ENCODE measurements at places on chromosomes 11 and 22.
A peak's percentile ranks its signal among the peaks of the same experiment; 100 is the strongest.

GRCh38 chr11:15707971-15708370 is 593.2 kb downstream of the INSC start:
- DNase-seq, result no peak

GRCh38 chr11:69656536-69657455 is 15.8 kb downstream of the CCND1 start:
- peak; percentile 47 for DNase-seq

GRCh38 chr11:76653674-76654284 is 16.8 kb downstream of the LRRC32 start:
- no peak for DNase-seq

DNA sequence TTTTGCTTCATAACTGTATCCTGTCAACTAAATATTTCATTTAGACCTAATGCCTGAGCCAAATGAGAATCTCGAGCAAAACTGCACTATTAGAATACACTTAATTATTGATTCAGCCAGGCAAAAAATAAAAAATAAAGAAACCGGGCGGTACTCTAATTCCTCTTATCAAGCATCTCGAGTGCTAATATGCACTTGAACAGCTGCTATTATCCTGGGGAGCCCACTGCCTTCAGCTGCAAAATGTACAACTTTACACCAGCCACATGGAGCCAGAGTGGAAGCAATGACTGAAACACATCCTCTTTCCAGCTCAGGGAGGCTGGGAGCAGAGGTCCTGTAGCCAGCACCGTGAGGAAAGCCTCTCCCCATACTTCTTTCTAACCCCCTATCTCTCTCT is 390.0 kb upstream of the CADM1 start:
- DNase-seq, result no peak

GRCh38 chr11:61472868-61473267 is 35.7 kb upstream of the LRRC10B start:
- DNase-seq, result no peak

- DNase-seq, result no peak
These were observed 60.4 kb downstream of the SFI1 start for GRCh38 chr22:31556627-31557203.

- DNase-seq, result no peak
These were observed 30.1 kb upstream of the RASD2 start for GRCh38 chr22:35510481-35510934.

GRCh38 chr11:109236696-109237095 is 185.3 kb upstream of the C11orf87 start:
- DNase-seq, result no peak

- no peak for DNase-seq
These were observed 6.1 kb downstream of the MRGPRE start for GRCh38 chr11:3225826-3226750.

DNA sequence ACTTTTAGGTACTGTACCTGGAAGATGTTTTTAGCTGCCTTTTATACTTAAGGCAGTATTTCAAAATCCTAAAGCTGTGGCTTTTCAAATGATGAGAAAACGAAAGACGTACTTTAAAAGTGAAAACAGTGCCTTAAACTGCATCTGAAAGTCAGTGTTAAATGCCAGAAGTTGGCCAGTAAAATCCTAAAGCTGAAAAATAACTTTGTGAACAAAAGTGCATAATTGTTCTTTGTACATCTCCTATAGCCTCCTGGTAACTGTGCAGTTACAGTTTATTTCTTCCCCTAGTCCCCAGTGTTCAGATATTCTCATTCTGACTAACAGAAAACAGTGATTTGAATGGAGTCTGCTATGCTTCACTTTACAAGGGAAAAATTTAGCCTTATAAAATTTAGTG is 6.8 kb downstream of the EED start:
- no peak for DNase-seq

GRCh38 chr11:8533332-8533731 is 60.7 kb downstream of the STK33 start:
- DNase-seq, result no peak

DNA sequence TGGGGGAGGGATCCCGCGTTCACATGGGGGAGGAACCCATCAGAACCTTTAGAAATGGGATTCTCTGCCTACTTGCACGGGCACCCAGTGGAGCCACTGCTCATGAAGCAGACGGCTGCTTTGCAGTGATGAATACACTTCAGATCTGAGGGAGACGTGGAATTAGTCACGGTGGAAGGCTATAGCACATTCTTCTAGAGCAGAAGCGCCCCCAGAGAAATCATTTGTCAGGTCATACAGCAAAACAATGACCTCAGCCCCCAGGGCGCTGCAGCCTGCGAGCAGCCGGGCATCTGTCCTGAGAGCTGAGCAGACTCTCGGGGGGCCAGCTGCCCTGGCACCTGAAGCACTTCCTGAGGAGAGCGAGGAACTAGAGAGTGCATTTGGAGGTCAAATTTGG is 12.7 kb downstream of the TP53AIP1 start:
- DNase-seq, result no peak

DNA sequence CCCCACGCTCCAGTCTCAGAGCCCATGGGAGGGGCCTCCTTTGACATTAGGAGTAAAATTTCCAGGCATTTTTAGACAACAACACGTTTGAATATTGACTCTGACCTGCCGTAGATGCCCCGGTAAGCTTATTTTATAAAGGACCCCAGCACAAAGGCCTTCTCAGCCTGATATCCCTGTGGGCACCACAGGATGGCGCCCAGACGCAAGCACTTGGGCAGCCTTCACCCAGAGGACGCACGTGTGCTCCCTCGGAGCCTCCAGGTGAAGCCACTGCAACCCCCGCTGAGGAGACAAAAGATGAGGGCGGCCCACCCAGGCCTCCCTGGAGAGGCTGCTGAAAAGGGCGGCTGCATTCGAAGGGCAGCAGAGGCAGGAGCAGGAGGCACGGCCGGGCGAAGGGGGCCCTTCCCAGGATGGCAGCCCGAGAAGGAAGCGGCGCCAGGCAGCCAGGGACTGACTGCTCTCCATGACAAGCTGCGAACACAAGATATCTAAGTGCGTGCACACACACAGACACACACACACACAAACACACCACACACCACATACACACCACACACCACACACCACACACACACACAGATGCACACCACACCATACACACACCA is 15.2 kb upstream of the TH start:
- DNase-seq, result peak; percentile 72

- no peak for DNase-seq
These were observed 54.2 kb downstream of the IRAG1 start for GRCh38 chr11:10639350-10639749.

GRCh38 chr11:111305876-111306275 is 7.5 kb downstream of the POU2AF3 start:
- no peak for DNase-seq

GRCh38 chr22:49951000-49951677 is 9.4 kb upstream of the PIM3 start:
- DNase-seq, result no peak

DNA sequence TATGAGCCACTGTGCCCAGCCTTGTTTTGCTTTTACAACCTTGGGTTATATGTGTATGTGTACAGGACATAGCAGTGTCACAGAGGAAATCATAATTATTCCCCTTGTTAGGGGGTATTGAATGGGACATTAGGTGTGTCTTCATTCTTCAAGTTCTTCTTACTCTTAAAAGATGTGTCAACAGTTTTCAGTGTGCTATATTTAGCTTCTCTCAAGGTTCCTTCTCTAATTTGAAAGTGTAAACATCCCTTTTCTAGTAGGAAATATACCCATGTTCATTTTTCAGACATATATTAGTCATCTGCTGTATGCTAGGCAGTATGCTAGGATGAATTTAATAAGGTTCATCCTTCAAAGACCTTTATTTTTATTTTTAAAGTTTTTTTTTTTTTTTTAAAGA is 17.1 kb downstream of the PCF11 start:
- DNase-seq, result no peak

DNA sequence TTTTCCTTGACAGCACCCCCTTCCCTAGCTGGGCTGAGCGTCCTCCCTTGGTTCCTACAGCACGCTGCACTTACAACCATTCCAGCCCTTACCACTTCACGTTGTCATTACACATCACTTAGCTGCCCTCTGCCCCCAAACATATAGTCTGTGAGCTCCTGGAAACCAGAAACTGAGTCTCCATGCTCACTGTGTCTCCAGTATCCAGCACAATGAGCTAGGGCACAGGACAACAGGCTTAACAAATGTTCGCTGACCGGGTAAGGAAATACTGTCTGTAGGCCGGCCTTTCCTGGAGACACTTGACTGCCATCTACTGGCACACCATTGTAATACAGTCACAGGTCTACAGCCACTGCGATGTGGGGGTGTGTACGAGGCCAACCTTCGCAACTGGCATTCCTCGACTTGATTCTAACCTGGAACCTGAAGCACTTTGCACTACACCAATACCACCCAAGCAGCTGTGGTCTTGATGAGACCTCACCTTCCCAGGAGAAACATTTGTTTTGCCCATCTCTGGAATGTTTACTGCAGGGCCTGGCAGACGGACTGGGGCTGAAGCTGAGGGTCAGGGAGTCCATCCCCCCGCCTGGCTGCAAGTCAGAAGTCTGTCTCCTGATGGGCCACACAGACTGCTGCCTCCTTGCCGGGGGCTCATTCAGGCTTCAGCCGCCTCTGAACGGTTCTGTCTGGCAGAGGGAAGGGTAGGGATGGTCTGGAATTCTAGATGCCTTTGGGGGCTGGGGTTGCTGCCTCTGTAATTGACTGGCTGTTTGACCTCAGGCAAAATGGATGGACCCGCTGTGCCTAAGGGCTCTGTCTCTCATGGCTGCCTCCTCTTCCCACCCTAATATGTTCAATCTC is 72.0 kb downstream of the SYN3 start:
- DNase-seq, result peak; percentile 66

GRCh38 chr22:31346255-31346732 is at the start of gene PATZ1:
PATZ1 (minus strand) TSS chr22:31346346; CDS start chr22:31345602, 744 bp downstream.
- DNase-seq, result peak; percentile 90

DNA sequence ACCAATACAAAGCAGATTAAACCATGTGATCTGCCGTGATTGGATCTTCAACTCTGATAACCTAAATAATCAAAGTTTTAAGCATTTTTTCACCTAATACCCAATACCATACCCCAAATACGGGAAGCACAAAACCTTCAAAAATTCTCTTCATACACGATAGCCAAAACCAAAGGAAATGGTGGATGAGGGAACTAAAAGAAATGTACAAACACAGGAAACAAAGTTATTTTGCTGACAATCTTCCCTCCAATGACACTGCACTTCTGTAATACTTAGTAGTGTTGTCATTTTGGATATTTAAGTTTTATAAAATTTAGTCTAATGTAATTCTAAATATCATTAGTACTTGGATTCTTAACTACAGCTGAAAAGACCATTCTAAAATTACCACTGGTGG is 27.0 kb downstream of the CSTF3 start:
- no peak for DNase-seq

DNA sequence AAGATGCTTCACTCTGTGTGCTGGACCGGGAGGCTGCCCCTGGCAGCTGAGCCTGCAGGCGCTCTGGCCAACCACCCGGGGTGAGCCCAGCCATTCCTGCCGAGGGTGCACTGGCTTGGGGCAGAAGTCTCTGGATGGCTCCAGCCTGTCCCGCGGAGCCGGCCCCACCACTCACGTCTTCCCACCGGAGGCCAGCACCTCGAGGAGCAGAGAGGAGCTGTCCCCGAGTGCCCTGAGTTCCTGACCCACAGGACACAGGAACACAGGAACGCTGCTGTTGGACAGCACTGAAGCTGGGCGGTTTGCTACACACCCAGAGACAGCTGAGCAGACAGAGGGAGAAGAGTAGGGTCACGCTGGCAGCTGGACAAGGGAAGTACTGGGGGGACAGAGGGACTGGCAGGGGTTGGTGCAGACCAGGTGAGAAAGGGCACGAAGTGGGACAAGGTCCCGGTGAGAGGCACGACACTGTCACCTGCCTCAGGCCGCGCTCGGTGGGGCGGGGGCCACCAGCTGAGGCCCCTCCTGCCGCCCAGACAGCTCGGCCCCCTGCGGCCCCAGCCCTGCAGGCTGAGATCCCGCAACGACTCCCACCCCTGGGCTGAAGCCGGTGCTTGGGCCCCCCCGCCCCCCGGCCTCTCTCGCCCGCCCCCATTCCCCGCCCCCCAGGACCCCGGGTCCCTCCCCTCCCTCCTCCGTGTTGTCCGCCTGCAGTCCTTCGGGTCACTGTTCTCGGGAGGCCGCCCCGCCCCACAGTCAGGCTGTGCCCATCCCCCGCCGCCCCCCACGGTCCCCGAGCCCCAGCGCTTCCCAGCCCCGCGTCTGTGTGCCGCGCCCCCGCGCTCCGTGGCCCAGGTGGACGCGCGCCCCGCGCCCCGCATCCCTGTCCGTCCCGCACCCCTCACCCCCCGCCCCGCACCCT is 624 bp upstream of the B4GALNT4 start:
- no peak for DNase-seq

GRCh38 chr22:21642584-21643448 is 714 bp downstream of the SDF2L1 start:
- peak; percentile 85 for DNase-seq

- DNase-seq, result no peak
These were observed 3.5 kb downstream of the SBF1 start for GRCh38 chr22:50471197-50471847.

DNA sequence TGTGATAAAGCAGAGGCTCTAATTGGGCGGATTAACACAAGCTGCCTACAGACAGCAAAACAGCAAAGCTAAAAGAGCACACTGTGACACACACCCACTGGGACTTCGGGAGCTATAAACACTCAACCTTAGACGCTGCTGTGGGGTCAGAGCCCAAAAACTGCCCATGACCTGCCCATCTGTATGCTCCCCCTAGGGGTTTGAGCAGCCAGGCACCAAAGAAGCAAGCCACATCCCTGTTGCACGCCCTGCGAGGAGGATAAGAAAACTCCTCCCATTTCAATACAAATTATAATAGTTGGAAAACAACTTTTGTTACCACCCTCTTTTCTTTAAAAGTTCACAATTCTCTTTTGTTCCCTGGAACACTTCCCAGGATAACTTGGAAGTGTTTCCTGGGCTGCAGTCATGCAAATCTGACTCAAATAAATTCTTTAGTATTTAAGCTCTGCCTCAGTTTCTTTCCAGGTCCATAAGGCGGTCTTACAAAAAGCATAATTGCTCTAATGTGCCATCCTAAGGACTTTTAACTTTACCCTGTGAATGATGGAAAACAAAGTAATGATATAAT is 86.4 kb downstream of the DLG2 start:
- DNase-seq, result no peak

- DNase-seq, result no peak
These were observed 172.6 kb downstream of the ST3GAL4 start for GRCh38 chr11:126528075-126528474.

- no peak for DNase-seq
These were observed 47.1 kb upstream of the CTSC start for GRCh38 chr11:88384669-88385005.

- DNase-seq, result no peak
These were observed 1.8 kb upstream of the CHADL start for GRCh38 chr22:41242396-41243117.

Measured in activated effector memory CD4-positive, alpha-beta T cell treated with anti-CD3 and anti-CD28 coated beads, Interleukin-2, amount 50 U/mL, for 16 hours (primary cell).